ENCODE measurements at places on chromosomes 12 and 14.

GRCh38 chr14:94638339-94638738 is 26.1 kb downstream of the SERPINA3 start:
- H3K4me1 ChIP-seq: no peaks in the 10 kb centered on the region
- DNase-seq: no peak
- H3K4me3 ChIP-seq: no peak overlapping the region
- peaks cover 3% of the 10 kb centered on the region for H3K27me3 ChIP-seq
- no peak overlapping the region for H3K27ac ChIP-seq

GRCh38 chr14:60097974-60098373 is 6.3 kb downstream of the PCNX4 start:
- DNase-seq: no peak
- H3K27ac ChIP-seq: no peak overlapping the region
- H3K36me3 ChIP-seq: peaks cover 43% of the 10 kb centered on the region
- no peak overlapping the region for H3K4me3 ChIP-seq

DNA sequence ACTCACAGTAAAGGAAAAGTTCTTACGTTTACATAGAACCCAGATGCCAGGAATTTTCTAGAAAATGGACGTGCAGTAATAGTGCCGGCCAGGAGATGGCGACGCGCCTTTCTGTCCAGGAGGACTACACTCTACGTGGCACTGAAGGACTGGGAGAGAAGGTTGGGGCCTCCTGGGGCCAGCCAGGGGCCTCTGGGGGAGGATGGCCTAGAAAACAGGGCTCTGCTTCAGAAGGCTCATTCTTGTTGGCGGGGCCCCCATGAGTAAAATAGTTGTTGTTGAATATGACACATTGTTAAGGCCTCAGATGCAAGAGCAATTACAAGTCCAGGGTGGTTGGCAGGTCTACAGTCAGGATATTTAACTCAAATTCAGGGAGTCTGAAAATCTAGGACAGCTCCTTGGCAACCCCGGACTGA is 120.1 kb upstream of the MAX start:
- DNase-seq: no peak
- H3K4me1 ChIP-seq: peaks cover 4% of the 10 kb centered on the region
- H3K4me3 ChIP-seq: no peak overlapping the region
- no peaks in the 10 kb centered on the region for H3K27me3 ChIP-seq

GRCh38 chr12:124994437-124994975 is 1.1 kb downstream of the BRI3BP start:
- no peak for DNase-seq
- peak overlapping the region; percentile 99 for H3K4me3 ChIP-seq
- no peaks in the 10 kb centered on the region for H3K27me3 ChIP-seq
- no peaks in the 10 kb centered on the region for H3K36me3 ChIP-seq

- H3K4me3 ChIP-seq: no peak overlapping the region
- H3K27ac ChIP-seq: no peak overlapping the region
- peaks cover 9% of the 10 kb centered on the region for H3K27me3 ChIP-seq
- no peak for DNase-seq
- H3K4me1 ChIP-seq: no peaks in the 10 kb centered on the region
These were observed 425.9 kb downstream of the FSCB start for GRCh38 chr14:44081146-44081545.

- H3K4me1 ChIP-seq: peaks cover 5% of the 10 kb centered on the region
- H3K27me3 ChIP-seq: no peaks in the 10 kb centered on the region
- H3K27ac ChIP-seq: no peak overlapping the region
- DNase-seq: no peak
These were observed 26.6 kb downstream of the FUT8 start for GRCh38 chr14:65439117-65439516.

- no peak overlapping the region for H3K4me3 ChIP-seq
- no peak for DNase-seq
- no peaks in the 10 kb centered on the region for H3K4me1 ChIP-seq
- H3K27ac ChIP-seq: no peak overlapping the region
- H3K27me3 ChIP-seq: no peaks in the 10 kb centered on the region
- H3K36me3 ChIP-seq: no peaks in the 10 kb centered on the region
These were observed 29.6 kb downstream of the TMX1 start for GRCh38 chr14:51269634-51270033.

DNA sequence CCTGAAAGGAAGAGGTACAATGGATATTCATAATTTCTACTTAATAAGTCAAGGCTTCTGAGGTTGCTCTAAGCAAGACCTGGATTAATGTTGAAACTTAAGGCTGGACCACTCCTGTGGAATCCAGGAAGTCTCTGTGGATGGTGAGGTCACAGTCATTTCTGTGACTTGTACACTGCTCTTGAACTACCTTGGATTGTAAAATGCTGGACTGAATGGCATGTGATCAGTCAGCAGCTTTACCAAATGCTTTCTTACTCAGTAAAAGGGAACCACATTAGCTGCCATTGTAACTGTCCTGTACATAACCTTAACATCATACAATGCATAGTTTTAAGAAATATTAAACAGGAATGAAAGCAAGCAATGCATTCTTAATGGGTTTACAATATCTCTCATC is 182.9 kb downstream of the NOVA1 start:
- H3K36me3 ChIP-seq: no peaks in the 10 kb centered on the region
- H3K27me3 ChIP-seq: no peaks in the 10 kb centered on the region
- no peaks in the 10 kb centered on the region for H3K4me1 ChIP-seq
- DNase-seq: no peak
- H3K4me3 ChIP-seq: no peak overlapping the region
- no peak overlapping the region for H3K27ac ChIP-seq

DNA sequence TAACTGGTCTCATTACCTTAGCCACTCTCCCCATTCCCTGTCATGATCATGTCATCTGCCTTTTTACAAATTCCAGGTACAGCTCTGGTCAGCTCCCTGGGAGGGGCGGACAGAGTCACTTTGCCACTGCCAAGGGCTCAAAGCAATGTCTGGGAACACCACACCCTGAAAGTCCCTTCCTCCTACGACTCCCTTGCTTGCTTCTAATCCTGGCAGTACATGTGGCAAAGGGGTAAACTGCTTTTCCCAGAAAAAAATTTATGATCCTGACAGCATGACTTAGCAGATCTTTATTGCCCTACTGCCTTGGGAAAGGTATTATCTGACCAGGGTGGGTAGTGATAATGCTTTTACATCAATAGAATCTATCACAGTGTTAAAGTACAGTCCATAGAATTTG is 376.0 kb upstream of the PDE3A start:
- H3K36me3 ChIP-seq: no peaks in the 10 kb centered on the region
- no peaks in the 10 kb centered on the region for H3K4me1 ChIP-seq
- H3K27ac ChIP-seq: no peak overlapping the region

DNA sequence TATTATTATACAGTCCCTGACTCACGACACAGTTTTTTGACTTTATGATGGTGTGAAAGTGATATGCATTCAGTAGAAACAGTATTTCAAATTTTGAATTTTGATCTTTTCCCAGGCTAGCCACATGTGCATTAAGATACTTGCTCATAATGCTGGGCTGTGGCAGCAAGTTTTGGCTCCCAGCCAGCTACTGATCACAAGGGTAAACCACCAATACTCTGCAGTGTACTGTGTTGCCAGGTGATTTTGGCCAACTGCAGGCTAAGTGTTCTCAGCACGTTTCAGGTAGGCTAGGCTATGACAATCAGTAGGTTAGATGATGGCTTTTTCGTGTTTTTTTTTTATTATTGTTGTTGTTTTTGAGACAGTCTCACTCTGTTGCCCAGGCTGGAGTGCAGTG is 69.4 kb upstream of the ACTN1 start:
- no peak for DNase-seq
- no peak overlapping the region for H3K27ac ChIP-seq
- peaks cover 9% of the 10 kb centered on the region for H3K4me1 ChIP-seq
- peaks cover 8% of the 10 kb centered on the region for H3K36me3 ChIP-seq
- H3K4me3 ChIP-seq: no peak overlapping the region
- H3K27me3 ChIP-seq: no peaks in the 10 kb centered on the region

- H3K4me1 ChIP-seq: peaks cover 7% of the 10 kb centered on the region
- no peaks in the 10 kb centered on the region for H3K27me3 ChIP-seq
- H3K36me3 ChIP-seq: no peaks in the 10 kb centered on the region
- no peak overlapping the region for H3K27ac ChIP-seq
These were observed 3.1 kb downstream of the MAP3K12 start for GRCh38 chr12:53495903-53496751.

GRCh38 chr14:93970585-93970964 is 5.8 kb downstream of the ASB2 start:
- no peak overlapping the region for H3K27ac ChIP-seq
- no peak overlapping the region for H3K4me3 ChIP-seq
- no peaks in the 10 kb centered on the region for H3K27me3 ChIP-seq
- peaks cover 8% of the 10 kb centered on the region for H3K4me1 ChIP-seq
